Vein endothelial cell (primary cell): ENCODE measurements at places on chromosomes 7 and 10. TPM values are rescaled to one million over a fixed set of nuclear protein-coding genes. Genes with fewer than 3 reads are reported as not detected.

TMEM176A gene
- not detected in 2 replicates for total RNA-seq

HOXA4 gene
- 1.4 and 1.6 TPM in 2 replicates for total RNA-seq

IRF5 gene
- total RNA-seq: 0.65 and 0.67 TPM in 2 replicates

GRID2IP gene
- total RNA-seq: not detected in 2 replicates

SNCG gene
- total RNA-seq: 53.1 and 60.4 TPM in 2 replicates

TBATA gene
- not detected in 2 replicates for total RNA-seq
